ENCODE measurements at places on chromosomes 7 and 10.

DNA sequence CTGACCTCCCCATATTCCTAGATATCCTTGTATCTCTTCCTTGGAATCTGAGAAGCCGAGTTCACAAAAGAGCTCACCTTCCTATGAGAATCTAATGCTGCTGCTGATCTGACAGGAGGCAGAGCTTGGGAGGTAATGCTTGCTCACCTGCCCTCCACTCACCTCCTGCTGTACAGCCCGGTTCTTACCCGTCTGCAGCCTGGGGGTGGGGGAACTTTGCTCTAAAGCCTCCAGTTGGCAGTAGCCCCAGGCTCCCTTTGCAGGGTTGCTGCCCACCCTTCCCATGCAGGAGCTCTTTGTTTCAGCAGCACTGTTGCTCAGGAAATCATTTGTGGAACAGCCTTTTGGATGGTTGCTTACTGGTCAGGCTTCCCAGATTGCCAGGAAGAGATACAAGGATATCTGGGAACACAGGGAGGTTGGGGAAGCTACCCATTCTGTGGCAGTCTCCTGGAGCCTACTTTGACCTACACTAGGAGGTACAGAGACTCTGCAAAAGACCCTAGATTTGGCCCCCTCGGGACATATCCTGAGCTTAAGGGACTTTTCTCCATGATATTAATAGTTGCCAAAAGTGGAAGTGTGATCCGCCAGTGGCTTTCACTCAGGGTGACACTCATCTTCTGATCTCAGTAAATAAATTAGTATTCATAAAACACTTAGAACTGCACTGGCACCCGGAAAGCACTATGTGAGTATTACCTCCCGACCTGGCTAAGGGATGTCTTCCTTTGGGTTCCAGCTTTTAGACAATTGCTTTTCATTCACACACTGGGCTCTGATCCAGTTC lies 363.7 kb upstream of the PODXL start:
- DNase-seq: no peak

GRCh38 chr7:37391791-37392672 lies 56.6 kb downstream of the ELMO1 start:
- DNase-seq: no peak

- peak; percentile 27 for DNase-seq
Measured at GRCh38 chr7:92809760-92810573, 26.4 kb downstream of the CDK6 start.

- DNase-seq: no peak
Measured at GRCh38 chr7:55517191-55517633, 55.1 kb downstream of the VOPP1 start.

All from 8988T (cell line).